GM12892 (cell line): ENCODE measurements at places on chromosomes 5 and 9.

DNA sequence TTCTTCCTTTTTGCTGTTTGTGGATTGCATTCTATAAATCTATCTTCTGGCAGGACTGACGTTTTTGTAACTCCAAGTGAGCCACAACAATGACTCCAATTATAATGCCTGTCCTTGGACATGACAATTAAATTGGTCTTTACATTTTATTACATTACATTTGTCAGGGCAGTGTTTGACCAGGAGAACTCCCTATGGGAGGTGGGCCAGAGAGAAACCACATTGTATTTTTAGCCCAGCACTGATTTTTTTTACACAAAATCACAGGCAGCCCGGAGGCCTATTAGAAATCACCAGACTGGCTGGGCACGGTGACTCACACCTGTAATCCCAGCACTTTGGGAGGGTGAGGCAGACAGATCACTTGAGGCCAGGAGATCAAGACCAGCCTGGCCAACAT is 99.1 kb upstream of the SMC5 start:
- no peak for DNase-seq

DNA sequence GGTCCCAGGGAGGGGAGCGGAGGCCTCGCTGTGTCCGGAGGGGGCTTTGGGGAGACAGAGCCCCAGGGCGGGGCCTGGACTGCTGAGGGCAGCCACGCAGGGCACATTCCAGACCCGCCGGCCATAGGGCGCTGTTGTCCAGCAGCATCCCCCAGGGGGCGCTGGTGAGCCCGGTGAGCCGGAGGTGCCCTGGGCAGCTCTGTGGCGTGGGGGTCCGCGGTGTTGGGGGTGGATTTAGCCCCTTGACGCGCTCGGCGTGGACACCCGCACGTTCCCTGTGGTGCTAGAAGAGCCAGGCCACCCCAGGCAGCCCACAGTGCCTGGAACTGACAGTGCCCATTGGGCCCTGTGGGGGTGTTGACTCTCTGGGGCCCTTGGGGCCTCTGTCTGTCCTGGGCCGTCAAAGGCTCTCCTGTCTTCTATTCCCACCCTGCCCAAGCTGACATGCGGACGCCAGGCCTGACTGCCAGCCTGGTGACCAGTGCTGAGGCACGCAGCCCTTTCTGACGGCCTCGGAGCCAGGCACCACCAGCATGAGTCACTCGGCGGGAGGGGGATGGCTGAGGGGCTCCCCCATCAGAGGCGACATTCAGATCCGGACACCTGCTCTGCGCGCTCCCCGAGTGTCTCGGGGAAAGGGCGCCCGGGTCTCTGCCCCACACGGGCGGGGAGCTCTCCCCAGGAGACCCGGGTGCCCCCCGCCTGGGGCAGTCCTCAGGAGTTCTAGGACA is 23.9 kb downstream of the TPPP start:
- DNase-seq = no peak

GRCh38 chr5:56105511-56106291 is 110.9 kb upstream of the IL6ST start:
- DNase-seq = no peak

GRCh38 chr5:55149308-55149795 is 10.6 kb upstream of the GPX8 start:
- DNase-seq = no peak

- DNase-seq = no peak
These were observed 12.9 kb upstream of the PRDM9 start for GRCh38 chr5:23494558-23494957.

DNA sequence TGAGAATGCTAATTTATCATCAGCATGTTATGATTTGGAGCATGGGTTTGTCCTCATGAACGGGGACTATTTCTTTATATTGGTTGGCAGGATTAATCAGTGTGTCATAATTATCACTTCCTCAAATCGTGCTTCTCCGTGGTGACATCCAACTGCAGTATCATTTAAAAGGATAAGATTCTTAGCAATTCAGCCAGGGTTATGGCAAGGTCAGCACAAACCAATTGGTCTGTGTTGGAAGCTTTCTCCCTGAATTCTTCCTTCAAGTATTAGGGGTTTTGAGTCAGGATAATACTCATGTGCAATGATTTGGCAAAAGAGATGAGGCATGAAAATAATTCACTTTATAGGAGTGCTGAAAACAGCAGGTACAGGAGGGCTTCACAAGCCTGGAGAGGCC is 5.5 kb upstream of the CAMLG start:
- no peak for DNase-seq

- no peak for DNase-seq
These were observed 45.3 kb upstream of the CDK5RAP2 start for GRCh38 chr9:120625222-120625621.

DNA sequence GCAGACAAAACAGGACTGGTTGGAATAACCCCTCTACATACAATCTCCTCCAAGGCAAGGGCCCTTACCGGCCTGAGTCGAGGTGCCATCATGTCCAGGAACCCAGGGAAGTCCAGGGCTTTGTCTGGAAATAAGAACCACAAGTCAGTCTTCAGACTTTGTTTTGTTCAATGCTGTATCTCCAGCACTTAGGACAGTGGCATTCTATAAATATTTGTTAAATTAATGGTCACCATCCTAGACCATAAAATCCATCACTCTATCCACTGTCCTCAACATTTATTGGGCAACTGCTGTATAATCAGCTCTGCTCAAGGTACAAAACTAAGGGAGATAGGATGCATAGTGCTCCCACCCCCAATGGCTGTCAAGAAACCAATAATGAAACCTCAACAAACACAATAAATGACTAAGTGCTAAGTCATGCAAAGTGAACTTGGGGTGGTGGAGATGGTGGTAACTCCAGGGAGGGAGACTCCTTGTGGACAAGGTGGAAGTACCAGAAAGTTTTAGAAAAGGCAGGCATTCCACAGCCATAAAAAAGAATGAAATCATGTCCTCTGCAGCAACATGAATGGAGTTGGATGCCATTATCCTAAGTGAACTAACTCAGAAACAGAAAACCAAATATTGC is 5.0 kb downstream of the RELL2 start:
- DNase-seq = no peak

DNA sequence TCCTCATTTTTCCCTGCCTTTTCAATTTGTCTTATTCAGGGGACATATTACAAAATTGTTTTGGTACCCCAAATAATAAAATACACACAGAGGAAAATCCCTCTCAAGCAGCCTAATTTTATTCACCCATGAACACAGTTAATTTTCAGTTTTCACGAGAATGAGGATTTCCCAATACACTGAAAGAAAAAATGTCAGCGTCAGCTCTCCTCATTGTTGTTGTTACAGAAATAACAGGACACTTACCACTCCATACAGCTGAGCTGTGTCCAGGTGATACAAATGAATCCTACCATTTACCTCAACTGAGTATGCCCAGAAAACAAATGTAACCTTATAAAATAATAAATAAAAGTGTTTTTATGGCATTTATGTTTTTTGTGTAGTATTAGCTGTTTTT is 144.6 kb upstream of the PCA3 start:
- no peak for DNase-seq

DNA sequence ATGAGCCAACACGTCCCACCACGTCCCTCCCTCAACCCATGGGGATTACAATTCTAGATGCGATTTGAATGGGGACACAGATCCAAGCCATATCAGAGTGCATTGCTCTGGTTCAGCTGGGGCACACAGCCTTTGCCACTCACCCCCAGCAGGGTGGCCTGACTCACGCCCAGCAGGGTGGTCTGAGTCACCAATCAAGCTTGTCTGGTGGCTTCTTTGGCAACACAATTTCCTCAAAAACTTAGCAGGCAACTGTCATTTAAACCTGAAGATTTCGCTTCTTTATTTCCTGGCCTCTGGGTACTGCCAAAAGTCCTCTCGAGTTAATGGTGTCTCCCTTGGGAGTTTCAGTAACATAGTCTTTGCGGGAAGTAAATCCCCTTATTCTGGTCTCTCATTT is 16.3 kb upstream of the SEMA5A start:
- no peak for DNase-seq

DNA sequence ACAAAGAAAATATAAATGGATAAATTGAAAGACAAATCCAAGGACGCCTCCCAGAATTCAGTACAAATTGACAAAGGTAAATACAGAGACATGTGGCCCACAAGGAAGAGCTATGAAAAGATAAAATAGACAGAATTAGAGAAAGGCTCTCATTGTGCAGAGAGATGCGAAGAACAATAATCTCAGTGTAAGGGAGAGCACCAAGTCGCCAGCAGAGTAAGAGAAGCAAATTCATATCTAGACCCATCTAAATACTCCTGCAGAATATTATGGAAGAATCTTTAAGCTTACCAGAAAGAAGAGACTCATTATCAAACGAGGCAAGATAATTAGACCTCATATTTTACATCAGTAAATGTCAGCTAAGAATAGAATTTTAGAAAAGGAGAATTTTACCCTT is 101.7 kb upstream of the ITGA1 start:
- DNase-seq = no peak

DNA sequence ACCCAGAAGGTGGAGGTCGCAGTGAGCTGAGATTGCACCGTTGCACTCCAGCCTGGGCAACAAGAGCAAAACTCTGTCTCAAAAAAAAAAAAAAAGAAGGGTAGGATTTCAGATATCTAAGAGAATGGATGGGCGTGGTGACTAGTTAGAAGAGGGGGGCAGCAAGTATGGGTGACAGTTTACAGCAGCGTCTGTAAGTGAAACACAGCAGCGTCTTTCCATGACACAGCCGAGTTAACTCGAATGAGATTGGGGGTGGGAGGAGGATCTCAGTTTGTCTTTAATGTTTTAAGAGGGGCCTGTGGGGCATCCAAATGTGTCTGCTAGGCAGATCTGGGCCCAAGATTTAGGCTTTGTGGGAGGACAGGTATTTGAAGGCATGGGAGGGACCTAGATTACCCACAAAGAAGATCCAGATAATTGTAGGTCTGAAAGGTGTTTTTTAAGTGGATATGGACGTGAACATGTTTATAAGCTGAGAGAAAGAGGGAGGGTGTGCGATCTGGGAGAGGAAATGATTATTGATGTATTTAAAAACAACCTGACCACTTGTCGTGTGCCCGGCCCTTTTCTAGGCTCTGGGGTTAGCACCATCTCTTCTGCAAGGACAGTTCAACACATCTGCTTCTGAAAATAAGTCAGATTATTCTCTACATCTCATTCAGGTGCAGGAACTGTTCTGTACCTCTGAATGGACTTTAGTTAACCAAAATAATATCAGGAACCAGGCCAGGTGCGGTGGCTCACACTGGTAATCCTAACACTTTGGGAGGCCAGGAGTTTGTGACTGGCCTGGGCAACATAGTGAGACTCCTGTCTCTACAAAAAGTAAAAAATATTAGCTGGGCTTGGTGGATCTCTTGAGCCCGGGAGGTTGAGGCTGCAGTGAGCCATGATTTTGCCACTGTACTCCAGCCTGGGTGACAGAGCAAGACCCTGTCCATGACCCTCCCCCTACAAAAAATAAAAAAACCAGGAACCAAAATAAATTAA is 2.5 kb downstream of the CEP78 start:
- DNase-seq = no peak

- no peak for DNase-seq
These were observed 39.4 kb downstream of the APBA1 start for GRCh38 chr9:69632768-69633167.

GRCh38 chr9:35962126-35962906 is 4.4 kb upstream of the OR2S2 start:
- DNase-seq = no peak

DNA sequence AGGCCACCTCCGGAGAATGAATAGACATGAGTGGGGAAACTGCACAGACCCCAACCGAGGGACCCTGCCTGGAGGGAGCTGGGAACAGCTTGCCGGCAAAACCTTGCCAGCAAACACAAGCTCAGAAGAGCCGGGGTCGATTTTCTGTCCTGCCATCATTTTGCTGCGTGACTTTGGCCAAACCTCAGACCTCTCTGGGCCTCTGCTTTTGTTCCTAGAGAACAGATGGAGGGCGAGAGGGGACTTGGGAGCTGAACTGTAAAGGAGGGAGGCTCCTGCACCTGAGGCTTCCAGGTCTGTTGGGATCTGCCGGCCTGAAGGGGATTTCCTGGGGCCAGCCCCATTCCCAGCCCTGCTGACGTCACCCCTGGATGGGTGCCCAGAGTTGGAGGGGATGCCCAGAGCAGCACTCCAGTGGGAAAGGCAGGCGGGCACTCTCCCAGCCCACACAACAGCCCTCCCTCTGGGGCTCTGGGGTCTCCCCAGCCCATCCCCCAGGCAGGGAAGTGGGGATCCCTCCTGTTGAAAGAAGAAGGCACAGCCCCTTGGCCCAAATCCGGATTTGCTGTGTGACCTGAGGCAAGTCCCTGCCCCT is 40.4 kb upstream of the SYNPO start:
- DNase-seq = no peak

GRCh38 chr9:127064335-127064734 is 58.1 kb downstream of the ANGPTL2 start:
- no peak for DNase-seq

GRCh38 chr9:114678795-114679194 is 3.2 kb downstream of the TEX48 start:
- no peak for DNase-seq

GRCh38 chr9:68869022-68869421 is 144.9 kb downstream of the PRKACG start:
- DNase-seq = no peak

DNA sequence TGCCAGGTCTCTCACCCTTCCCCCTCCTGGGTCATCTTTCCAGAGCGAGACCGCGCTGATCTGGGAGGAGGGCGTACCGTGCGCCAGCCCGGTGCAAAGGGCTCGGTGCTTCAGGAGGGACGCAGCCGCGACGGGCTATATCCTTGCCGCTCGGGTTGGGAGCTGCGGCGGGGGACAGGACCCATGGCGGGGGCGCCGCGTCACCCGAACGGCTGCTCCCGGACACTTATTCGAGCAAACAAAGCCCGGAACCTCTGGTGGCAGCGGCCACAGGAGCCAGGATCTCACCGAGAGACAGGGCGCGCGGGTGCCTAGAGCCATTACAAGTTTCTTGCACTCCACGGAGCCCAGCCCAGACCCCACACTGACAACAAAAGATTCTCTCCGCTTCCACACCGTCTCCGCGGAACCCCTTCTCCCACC is 1.3 kb downstream of the SEMA6A start:
- DNase-seq = peak; percentile 33

GRCh38 chr5:137515238-137515637 is 16.1 kb upstream of the SPOCK1 start:
- DNase-seq = no peak

DNA sequence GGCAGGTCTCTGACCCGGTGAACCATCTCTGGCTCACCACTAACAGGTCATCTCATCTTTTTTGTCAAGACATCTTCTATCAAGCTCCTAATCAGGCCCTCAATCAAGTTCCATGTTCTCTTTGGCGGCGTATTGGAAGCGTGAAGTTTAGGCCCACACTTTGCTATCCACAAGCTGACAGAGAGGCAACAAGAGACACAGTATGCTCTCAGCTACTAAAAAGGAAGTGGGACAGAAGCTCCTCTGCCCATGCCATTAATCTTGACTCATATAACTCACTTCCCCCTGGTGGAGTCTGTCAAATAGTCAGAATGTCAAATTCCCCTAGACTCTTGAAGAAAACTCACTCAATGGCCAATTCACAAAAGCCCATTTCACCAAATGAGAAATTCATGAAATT is 77.6 kb upstream of the TMC1 start:
- peak; percentile 25 for DNase-seq

GRCh38 chr5:142143878-142144277 is 35.3 kb downstream of the NDFIP1 start:
- DNase-seq = no peak

GRCh38 chr5:83026930-83027687 is 50.1 kb downstream of the TMEM167A start:
- no peak for DNase-seq
